ENCODE measurements at places on chromosomes 2 and 18. TPM values are rescaled to one million over a fixed set of nuclear protein-coding genes. Genes with fewer than 3 reads are reported as not detected.

Gene SERPINB11
- total RNA-seq, result not detected

Gene AAMP
- total RNA-seq, result 155 TPM

Gene TUBA4B
- total RNA-seq, result 0.83 TPM

Gene GALNT3
- not detected for total RNA-seq
